ENCODE measurements at places on chromosomes 1 and 21.

- no peak for DNase-seq
Measured at GRCh38 chr1:98032958-98033357, 112.1 kb upstream of the DPYD start.

- DNase-seq: no peak
Measured at GRCh38 chr1:156813750-156814570, 2.7 kb downstream of the SH2D2A start.

DNA sequence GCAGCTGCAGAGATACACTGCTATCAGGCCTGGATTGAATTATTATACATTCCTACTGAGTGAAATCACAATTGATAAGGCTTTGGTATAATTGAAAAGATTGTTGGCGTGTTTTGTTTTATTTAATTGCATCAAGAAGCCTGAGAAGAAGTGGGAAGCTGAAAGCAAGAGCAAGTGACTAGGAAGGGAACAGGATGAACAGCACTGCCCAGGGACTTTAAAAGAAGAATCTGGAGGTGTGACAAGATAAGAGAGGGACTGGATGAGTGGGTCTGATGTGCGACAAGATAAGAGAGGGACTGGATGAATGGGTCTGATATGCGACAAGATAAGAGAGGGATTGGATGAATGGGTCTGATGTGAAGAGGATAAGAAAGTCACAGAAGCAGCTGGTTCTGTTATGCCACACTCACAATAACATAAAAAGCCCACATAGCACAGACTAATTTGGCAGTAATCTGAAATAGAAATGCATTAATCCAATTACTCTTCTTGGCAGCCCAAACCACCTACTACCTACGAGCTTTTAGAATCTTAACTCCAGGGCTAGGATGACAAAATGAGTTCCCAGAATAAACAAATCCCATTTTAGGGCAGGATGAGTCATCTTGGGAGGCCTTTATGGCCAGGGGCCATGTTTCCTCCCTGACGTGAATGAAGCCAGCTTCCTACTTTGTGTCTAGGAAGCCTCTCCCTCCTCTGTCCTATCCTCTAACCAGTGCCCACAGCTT lies 129.7 kb downstream of the DUSP10 start:
- no peak for DNase-seq

DNA sequence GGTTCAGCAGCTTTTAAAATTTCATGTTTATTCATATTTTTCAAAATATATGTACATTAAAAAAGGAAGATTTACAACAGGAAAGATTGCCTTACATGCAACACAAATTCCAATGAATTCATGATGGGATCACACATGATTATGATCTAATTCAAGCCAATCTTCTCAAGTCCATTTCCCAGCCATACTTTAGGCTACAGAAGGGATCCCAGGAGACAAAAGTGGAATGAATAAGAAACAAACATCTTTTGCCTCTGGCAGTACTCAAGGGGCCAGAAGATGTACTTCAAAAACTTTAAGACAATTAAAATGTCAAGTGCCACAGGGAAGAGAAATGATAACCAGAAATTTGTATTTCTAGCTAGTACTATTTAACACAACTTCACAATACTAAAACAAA lies 10.2 kb upstream of the SH2D5 start:
- no peak for DNase-seq
